ENCODE measurements at places on chromosomes 7 and 10.

DNA sequence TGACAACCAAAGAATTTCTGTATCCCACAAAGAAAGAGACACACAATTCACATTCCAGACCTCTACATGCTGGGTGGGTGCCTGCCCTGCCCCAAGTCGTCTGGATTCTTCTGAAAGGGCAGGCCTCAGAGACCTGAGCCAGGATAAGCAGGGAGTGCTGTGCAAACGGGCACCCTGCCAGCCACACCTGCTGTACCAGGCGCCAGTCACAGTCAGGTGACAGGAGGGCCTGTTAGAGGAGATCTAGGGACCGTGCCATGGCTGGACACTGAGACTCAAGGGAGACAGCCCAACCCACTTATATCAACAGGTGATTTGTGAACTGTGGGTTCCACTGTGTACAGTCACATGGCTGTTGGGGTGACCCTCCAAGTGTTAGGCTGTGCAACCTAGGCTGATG, 103.1 kb upstream of the AFAP1L2 start:
- DNase-seq = no peak

DNA sequence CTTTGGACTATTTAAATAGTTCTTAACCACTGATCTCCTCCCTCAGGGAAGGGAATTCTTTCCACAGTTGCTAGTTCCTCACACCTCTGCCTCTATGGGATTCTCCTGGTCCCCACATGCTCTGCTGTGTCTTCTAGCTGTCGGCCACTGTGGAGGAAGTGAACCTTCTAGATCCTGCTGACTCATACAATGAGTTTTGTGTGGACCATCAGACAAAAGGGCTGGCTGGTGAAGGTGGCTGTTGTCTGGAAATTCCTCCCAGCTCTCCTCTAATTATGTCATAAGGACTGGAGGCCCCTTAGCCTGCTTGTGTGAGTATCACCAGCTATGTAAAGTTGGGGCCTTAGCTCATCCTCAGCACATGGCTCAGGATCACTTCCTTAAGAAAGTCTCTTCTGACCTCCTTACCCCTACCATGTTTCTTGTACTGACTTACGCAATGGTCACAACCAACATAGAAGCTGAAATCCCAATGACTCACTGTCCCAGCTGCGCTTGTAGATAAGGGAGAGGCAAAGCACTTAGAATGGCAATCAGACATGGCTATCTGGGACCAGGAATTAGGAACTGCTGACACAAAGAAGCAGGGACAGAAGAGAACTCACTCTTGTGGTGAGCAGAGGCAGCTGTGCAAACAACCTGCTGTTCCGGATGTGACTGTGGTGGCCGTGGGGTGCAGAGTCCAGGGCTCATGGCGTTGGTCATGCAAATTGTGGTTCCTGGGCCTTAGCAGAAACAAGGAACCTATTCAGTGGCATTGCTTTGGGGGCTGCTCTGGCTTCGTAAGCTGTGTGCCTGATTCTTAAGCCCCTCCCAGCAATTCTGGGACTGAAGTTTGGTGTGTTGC, 2.5 kb upstream of the MACC1 start:
- DNase-seq = peak; percentile 74

GRCh38 chr7:1598286-1598685, 28.5 kb upstream of the PSMG3 start:
- no peak for DNase-seq

- DNase-seq = peak; percentile 44
These were observed 223.5 kb upstream of the PHYHIPL start for GRCh38 chr10:58952747-58953466.

- no peak for DNase-seq
These were observed 18.4 kb downstream of the ST8SIA6 start for GRCh38 chr10:17435953-17436352.

GRCh38 chr10:49083261-49083660, 32.1 kb downstream of the VSTM4 start:
- DNase-seq = no peak

DNA sequence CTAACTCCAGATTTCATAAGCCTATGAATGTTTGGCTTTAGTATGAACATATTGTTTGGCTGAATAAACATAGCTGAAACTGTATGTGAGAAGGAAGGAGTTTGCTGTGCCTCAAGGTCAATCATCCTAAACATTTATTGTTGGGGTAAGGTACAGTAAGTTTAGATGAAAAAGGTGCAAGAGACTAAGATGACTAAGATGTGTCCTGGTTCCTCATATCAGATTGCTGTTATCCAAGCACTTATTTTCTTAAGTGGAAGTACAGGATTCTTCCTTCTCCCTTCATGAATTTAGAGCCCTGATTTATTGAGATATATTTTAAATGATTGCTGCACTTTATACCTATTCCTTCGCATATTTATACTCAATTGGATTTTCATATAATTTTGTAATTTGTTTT, 12.2 kb downstream of the MDFIC start:
- DNase-seq = no peak

DNA sequence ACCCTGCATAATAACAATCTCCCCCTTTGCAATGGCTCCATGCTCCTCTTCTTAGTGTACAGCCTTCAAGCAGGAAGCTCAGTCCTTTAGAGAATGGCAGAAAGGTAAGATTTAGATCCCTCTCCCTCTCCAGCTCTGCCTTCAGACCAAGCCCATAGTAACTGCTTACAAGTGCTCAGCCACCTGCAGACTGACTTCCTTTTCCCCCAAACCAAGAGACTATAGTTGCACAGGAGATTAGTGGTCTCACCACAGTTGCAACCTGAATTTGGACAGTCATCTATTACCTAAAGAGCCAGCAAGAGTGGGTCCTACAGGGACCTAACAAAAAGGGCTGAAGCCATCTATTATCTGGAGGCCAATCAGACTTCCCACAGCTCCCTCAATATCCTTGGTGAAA, 16.5 kb downstream of the FBXL13 start:
- DNase-seq = no peak

GRCh38 chr7:106369816-106370215, 85.0 kb upstream of the NAMPT start:
- no peak for DNase-seq

DNA sequence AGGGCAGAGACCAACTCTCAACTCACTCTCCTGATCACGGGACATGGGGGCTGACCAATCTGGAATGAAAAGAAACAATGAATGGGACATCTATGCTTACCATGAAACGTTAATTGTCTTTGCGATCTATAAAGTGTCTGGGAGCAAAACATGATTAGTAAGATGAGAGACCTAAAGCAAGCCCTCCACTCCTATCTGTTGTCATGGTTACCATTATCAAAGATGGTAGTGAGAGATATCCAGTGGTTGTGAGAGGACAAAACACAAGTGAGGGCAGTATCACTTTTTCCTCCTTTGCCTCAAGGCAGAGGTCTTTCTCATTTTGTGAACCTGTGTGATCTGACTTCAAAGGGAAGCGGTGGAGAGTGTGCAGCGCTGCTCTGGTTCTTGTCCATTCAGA, 130.1 kb downstream of the LSM5 start:
- no peak for DNase-seq
